ENCODE measurements at places on chromosomes 11 and 22.
A peak's percentile ranks its signal among the peaks of the same experiment; 100 is the strongest.

DNA sequence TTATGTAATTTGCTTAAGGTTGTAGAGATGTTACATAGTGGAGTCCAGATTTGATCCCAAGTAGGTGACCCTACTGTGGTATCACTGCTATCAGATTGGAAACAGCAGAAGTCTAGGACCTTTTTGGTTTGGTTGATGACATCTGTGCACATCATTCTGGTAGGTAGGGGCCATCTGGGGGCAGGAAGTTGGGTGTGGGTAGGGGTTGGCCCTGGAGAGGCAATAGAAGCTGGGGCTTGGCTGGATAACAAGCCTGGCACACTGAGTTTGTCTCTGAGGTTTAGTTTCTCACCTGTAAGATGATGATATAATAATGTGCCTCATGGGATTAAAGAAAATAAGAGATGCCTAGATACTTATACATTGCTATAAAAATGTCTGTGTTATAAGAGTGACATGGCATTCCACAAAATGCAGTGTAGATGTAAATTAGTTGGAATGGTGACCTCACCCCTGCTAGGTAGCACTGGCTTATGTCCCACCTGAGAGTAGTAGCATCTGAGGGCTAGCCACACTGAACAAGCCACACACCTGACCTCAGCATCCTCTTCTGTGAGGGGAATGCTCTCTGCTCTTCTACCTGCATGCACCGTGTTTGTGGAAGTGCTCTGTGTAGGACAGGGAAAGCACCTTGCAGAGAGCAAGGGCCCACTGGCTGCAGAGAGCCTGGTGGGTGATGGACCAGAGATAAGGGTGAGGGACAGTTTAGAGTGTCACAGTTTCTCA lies 36.9 kb downstream of the PTPRJ start:
- DNase-seq = no peak

- no peak for DNase-seq
Observed at GRCh38 chr11:12206529-12206928, 96.1 kb downstream of the MICAL2 start.

- DNase-seq = no peak
Observed at GRCh38 chr11:124761301-124762104, 587 bp downstream of the ESAM start.

GRCh38 chr11:43289368-43289767 lies 22.4 kb upstream of the API5 start:
- no peak for DNase-seq

DNA sequence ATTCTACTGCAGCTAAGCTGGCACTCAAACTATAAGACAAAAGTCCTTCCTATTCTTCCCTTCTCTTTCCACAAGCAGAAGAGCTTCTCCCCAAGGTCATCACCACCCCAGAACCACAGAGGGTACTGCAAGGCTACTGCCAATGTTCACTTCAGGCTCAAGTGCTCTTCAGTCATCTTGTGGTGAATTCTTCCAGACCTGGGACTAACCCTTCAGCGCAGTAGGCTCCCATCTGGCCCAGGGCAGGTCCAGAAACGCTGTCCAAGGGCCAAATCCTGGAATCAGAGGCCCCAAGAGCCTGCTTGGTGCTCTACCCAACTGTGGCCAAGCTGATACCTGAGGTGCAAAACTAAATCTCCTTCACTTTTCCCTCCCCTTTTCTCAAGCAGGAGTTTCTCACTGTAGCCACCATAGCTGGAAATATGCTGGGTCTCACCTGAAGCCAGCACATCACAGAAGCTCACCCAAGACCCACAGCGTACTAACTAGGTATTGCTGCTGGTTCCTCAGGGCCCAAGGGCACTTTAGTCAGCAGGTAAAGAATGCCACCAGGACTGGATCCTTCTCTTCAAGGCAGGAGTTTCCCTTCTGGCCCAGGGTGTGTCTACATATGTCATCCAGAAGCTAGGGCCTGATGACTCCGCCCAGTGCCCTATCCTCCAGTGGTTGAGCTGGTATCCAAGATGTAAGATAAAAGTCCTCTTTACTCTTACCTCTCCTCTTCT lies 27.8 kb downstream of the FCHSD2 start:
- peak; percentile 97 for DNase-seq

DNA sequence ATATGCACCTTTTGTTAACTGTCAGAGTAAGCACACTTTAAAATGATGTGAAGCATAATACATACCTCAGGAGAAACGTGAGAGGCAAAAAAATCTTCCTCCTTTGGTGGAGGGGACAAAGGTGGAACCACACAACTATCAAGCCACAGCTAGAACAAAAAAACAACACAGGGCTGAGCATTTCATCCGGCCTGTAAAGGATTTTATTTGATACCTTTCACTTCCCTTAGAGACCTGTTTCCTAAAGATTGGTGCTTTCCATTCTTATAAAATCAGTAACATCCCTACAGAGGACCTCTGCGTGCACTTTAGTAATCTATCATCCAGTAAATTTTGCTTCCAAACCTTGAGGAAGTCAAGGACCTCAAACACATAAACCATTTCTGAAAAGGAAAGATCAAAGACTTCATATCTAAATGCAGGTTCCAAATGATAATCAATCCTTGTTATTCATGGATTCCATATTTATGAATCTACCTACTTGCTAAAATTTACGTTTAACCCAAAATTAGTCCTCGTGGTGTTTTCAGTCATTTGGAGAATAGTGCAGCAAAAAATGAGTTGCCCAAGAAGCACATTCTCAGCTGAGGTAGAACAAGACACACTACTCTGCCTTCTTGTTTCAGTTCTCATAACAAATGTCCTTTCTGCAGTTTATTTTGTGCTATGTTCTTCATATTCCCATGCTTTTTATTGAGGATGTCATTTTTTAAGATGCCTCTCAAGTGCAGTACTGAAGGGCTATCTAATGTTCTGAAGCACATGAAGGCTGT lies 22.7 kb downstream of the ARFGAP3 start:
- DNase-seq = no peak

- no peak for DNase-seq
Observed at GRCh38 chr22:26821854-26822253, 164.5 kb downstream of the MIAT start.

GRCh38 chr11:72736452-72737069 lies 15.6 kb downstream of the ARAP1 start:
- DNase-seq = peak; percentile 83
